Body of pancreas (tissue), 4 donors: ENCODE measurements at places on chromosomes 11 and 22.

- H3K27ac ChIP-seq = no peak overlapping the region
- no peaks in the 10 kb centered on the region for H3K4me1 ChIP-seq
- H3K27me3 ChIP-seq = no peaks in the 10 kb centered on the region
Observed at GRCh38 chr22:18068381-18068988, 9.3 kb upstream of the PEX26 start.

GRCh38 chr11:284105-285020 is 4.6 kb upstream of the PGGHG start:
- H3K4me1 ChIP-seq = peaks cover 39% of the 10 kb centered on the region
- DNase-seq = no peak
- H3K4me3 ChIP-seq = no peak overlapping the region
- no peaks in the 10 kb centered on the region for H3K27me3 ChIP-seq
- no peak overlapping the region for H3K27ac ChIP-seq

- H3K27ac ChIP-seq = no peak overlapping the region
- H3K27me3 ChIP-seq = no peaks in the 10 kb centered on the region
- no peaks in the 10 kb centered on the region for H3K36me3 ChIP-seq
- no peak overlapping the region for H3K4me3 ChIP-seq
Observed at GRCh38 chr11:61102667-61103571, 630 bp downstream of the CD5 start.

DNA sequence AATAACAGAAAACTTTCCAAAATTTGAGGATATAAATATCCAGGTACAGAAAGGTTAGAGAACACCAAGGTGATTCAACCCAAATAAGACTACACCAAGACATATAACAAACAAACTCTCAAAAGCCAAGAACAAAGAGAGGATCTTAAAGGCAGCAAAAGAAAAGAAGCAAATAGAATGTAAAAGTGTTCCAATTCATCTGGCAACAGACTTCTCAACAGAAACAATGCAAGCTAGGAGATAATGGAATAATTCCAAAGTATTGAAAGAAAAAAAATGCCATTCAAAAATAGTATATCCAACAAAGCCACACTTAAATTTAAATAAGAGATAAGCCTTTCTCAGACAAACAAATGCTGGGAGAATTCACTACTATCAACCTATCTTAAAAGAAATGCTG is 153.0 kb upstream of the FAT3 start:
- H3K27ac ChIP-seq = no peak overlapping the region
- no peaks in the 10 kb centered on the region for H3K27me3 ChIP-seq
- H3K36me3 ChIP-seq = no peaks in the 10 kb centered on the region
- H3K4me1 ChIP-seq = no peaks in the 10 kb centered on the region
- no peak overlapping the region for H3K4me3 ChIP-seq

DNA sequence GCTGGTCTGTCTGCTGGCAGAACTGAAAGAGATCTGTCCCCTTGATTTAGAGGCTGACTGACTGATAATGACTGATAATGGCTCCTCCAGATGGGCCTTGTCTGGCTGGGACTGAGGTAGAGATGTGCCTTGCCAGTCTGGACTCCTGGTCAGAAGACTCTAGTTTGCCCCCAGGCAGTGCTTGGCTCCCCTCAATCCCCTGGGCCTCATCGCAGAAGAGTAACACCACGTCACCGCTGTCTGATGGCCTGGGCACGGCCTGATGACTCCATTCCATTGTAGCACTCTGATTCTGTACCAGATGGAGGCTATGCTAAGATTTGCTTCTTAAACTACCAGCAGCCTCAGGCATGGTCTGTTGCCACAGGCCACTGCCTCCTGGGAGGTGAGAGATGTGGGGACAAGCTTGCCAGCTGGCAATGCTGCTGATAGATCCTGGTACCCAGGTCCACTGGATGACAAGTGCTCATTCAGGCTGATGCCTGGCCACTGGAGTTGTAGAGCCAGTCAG is 19.1 kb downstream of the CYB5R2 start:
- peaks cover 17% of the 10 kb centered on the region for H3K36me3 ChIP-seq
- no peak for DNase-seq
- H3K4me3 ChIP-seq = no peak overlapping the region
- H3K27ac ChIP-seq = no peak overlapping the region
- H3K4me1 ChIP-seq = no peaks in the 10 kb centered on the region

DNA sequence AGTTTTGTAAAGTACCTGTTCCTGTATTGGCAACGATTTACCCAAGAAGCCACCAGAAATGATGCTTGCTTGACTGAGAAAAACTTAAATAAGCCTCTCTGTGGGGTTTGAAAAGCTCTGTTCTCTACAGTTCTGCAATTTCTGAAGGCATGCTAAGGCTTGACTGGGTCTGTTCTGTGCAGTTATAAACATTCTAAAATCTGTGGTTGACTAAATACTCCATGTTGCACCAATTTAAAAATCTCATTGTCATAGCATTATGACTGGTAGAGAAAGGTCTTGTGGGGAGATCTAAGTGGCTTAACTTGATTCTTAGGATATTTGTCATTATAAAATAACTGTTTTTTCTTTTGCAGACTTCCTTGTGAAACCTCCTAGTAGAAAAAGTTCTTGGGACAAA is 73.7 kb downstream of the MTMR3 start:
- no peak for DNase-seq
- no peaks in the 10 kb centered on the region for H3K36me3 ChIP-seq
- H3K27me3 ChIP-seq = no peaks in the 10 kb centered on the region
- H3K27ac ChIP-seq = no peak overlapping the region

DNA sequence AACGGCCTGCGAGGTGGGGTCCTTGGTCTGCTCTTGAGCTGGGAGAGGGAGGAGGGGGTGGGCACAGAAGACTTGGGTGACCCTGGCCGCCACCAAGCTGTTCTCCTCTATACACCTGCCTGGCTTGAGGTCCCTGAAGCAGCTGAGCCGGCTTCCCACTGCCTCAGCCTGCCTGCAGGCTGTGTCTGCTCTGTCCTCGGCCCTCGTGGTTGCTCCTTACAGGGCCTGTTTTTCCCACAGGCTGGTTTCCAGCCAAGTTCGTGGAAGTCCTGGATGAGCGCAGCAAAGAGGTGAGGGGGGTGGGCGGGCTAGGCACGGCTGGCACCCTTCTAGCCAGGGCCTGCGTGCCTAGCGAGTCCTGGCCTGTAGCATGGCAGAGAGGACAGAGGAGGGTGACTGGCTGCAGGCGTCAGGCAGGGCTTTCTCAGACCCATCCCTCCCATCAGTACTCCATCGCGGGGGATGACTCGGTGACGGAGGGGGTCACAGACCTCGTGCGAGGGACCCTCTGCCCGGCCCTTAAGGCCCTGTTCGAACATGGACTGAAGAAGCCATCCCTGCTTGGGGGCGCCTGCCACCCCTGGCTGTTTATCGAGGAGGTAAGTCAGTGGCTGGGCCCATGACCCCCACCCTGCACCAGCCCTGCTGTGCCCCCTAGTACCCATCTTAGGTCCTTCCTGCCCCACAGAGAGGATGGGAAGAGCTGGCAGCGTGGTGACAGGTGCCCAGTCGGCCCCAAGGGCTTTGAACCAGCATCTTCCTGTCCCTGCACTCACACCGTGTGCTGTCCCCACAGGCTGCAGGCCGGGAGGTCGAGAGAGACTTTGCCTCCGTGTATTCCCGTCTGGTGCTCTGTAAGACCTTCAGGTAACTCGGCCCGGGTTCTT is 37.7 kb downstream of the SGSM3 start:
- H3K27me3 ChIP-seq = no peaks in the 10 kb centered on the region
- no peak overlapping the region for H3K4me3 ChIP-seq
- H3K36me3 ChIP-seq = peaks cover 28% of the 10 kb centered on the region
- no peak overlapping the region for H3K27ac ChIP-seq

DNA sequence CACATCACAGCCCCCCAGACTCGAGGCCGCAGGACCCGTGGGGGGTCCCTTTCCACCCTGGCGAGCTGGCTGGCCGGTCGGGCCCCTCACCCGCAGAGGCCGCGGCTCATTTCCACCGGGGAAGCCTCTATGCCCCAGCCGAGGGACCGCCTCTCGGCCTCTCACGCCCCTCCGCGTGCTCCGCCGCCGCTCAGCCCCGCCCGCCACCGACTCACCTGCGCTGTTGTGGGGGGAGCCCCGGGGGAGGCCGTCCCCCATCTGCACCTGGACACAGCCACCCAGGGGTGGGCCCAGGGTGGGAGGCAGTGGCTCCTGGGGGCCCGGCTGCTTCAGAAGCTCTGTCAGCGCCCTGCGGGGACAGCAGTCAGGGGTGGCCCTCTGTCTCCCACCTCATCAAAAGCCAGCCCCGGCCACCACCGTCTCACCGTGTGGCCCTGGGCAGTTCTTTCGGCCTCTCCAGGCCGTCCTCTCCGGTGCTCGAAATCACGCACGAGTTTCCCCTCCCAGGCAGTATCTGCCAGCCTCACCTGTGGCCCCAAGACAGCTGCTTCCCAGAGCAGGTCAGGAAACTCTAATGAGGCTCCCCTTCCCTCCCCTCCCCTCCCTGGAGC is 3.8 kb downstream of the SHISA8 start:
- no peak for DNase-seq
- H3K4me1 ChIP-seq = peaks cover 44% of the 10 kb centered on the region
- H3K27ac ChIP-seq = no peak overlapping the region
- H3K36me3 ChIP-seq = no peaks in the 10 kb centered on the region
- H3K4me3 ChIP-seq = no peak overlapping the region
- H3K27me3 ChIP-seq = no peaks in the 10 kb centered on the region
